ENCODE measurements at places on chromosomes 6 and 20.

GRCh38 chr6:112833581-112834131, 486.5 kb downstream of the RFPL4B start:
- DNase-seq, result no peak

GRCh38 chr6:166728884-166729530, 102.0 kb upstream of the RPS6KA2 start:
- DNase-seq, result no peak

- no peak for DNase-seq
Measured at GRCh38 chr6:127917766-127918165, 16.9 kb upstream of the THEMIS start.

- no peak for DNase-seq
Measured at GRCh38 chr6:52975580-52975979, 19.5 kb downstream of the GSTA4 start.

DNA sequence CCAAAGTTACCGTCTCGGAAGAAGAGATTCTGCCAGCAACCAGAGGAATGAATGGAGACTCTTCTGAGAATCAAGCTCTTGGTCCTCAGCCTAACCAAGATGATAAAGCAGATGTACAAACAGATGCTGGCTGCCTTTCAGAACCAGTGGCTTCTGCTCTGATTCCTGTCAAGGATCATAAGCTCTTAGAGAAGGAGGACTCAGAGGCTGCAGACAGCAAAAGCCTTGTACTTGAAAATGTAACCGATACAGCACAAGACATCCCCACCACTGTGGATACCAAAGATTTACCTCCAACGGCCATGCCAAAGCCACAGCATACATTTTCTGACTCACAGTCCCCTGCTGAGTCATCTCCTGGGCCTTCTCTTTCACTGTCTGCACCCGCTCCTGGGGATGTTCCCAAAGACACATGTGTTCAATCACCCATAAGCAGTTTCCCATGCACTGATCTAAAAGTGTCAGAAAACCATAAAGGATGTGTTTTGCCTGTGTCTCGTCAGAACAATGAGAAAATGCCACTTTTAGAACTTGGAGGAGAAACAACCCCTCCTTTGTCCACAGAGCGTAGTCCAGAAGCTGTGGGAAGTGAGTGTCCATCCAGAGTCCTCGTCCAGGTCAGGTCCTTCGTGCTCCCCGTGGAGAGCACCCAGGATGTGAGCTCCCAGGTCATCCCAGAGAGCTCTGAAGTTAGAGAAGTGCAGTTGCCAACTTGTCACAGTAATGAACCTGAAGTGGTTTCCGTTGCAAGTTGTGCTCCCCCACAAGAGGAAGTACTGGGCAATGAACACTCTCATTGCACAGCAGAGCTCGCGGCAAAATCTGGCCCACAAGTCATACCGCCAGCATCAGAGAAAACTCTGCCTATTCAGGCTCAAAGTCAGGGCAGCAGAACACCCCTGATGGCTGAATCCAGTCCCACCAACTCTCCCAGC, 109.6 kb downstream of the RTN4IP1 start:
- DNase-seq, result peak; percentile 81

DNA sequence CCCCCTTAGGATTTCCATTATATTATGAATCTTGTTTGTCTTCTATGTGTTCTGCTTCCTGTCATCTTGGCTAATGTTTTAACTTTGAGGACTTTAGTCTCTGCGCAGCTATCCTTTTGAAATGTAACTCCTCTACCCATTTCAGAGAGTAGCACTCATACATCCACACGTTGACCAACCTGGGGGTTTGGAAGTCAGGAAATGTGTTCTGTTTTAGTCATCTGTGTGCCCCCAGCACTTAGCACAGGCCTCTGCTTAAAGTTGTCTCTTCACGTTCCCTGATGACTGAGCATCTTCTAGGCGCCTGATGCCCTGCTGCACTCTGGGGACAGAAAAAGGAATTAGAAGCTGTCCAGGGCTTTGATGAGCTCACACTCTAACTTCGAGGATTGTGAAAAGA, 47.9 kb downstream of the HMGN3 start:
- DNase-seq, result no peak

- DNase-seq, result no peak
Measured at GRCh38 chr6:160781298-160781697, 79.3 kb downstream of the PLG start.

DNA sequence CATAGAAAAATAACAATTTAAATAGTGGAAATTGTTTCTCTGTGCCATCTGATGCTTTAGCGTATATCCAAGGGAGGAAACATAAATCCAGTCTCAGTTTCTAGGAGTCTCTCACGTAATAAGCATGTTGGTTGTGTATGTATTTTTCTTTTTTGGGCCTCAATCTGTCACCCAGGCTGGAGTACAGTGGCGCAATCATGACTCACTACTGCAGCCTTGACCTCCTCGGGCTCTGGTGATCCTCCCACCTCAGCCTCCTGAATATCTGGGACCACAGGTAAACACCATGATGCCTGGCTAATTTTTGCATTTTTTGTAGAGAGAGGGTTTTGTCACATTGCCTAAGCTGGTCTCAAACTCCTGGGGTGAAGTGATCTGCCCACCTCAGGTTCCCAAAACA, 78.6 kb upstream of the PLN start:
- no peak for DNase-seq

DNA sequence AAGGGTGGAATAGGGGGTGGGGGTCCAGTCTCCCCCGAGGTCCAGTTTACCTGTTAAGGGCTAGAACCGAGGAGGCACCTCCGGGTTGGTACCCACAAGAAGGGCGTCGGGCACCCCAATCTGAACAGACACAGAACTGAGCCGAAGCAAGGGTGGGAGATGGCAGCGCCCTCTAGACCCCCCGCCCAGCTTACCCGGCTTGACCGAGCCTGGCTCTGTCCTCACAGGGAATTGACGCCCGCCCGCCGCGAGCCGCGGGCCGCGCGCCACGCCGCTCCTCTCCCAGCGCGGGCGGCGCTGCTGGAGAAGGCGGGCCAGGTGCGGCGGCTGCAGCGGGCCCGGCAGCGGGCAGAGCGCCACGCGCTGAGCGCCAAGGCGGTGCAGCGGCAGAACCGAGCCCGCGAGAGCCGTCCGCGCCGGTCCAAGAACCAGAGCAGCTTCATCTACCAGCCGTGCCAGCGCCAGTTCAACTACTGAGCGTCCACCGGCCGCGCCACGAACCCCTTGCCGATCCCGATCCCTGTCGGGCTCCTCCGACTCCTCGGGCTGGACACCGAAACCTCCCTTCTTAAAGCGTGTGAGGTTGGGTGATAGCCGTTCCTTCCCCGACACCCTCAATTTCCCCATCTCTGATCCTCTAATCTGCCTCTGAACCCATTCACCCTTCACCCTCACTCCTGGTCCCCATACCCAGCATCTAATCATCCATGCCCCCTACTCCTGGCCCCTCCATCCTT, 5.9 kb downstream of the TP53INP2 start:
- DNase-seq, result no peak

GRCh38 chr6:111757342-111757741, 115.9 kb downstream of the FYN start:
- DNase-seq, result no peak

DNA sequence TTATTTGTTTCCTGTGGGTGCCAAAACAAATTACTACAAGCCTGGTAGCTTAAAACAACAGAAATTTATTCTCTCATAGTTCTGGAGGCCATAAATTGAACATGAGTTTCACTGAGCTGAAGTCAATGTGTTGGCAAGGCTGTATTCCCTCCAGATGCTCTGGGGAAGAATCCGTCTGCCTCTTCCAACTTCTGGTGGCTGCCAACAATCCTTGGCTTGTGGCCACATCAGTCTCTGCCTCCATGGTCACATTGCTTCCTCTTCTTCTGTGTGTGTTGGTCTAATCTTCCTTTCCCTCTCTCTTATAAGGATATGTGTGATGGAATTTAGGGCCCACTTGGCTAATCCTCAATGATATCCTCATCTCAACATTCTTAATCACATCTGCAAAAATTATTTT, 92.8 kb upstream of the EPB41L1 start:
- no peak for DNase-seq

DNA sequence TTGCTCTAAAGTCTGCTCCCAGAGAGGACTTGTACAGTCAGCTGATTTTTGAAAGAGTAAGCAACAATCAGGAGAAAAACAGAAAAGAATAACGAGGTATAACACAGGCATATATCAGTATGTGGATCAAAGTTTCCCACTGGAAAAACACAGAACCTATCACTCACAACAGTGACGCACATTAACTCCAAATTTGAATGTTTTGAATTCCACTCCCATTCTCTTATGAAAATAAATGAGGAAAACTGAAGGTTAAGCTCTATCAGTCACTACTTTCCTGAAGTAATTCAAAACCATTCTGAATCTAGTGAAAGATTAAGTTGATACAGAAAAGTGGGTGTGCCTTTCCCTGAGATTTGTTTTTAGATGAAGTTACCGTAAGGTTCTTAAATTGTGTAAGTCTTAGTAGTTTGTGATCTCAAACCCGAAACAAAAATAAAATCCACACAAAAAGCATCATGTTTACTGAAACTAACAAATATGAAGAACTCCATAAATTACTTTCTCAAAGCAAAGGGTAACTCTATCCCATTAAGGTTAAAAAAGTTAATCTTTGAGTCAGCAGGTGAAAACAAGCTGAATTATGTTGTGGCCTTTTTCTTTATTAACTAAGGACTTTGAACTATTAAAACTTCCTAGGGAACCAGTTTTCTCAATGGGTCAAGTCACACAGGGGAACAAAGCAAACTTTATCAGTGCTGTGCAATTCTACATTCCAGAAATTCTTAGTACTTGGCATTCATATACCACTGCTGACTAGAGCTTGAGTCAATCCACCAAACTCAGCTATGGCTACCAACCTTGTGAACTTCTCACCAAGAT, 115.7 kb downstream of the OGFRL1 start:
- DNase-seq, result no peak

- no peak for DNase-seq
Measured at GRCh38 chr6:39964530-39964929, 30.3 kb upstream of the MOCS1 start.

DNA sequence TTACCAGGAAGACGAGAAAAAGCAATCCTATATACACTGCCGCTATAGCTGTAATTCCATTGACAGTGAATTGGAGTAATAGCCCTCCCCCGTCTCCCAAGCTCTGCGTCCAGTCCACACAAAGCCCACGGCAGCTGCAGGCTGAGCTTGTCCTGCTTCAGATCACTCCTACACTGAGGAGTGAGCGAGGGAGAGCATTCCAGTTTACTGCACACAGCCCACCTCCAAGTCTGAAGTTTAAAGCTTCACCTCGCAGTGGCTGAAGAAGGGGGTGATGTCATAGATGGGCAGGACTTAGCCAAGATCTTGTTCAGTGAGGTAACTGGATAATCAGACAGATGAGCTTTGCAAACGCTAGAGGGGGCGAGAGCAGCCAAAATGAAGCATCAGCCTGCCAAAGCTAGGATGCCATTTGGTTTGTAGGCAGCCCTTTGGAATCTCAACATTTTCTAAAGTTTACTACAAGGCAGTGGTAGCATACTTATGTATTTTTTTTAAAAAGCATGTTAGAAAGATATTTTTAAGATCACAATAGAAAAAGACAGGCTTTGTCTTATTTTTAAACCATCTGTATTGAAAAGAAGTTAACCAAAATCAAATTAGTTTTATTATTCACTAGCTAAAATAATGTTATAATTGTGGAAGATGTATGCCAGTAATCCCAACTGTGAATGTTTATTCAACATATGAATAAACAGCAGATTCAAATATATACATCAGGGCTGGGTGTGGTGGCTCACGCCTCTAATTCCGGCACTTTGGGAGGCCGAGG, at the start of gene FLRT3:
FLRT3 (minus strand) TSS at position 213 of the 772 bp plus-strand sequence. CDS start 10,106 bp downstream, outside the sequence.
- DNase-seq, result no peak

DNA sequence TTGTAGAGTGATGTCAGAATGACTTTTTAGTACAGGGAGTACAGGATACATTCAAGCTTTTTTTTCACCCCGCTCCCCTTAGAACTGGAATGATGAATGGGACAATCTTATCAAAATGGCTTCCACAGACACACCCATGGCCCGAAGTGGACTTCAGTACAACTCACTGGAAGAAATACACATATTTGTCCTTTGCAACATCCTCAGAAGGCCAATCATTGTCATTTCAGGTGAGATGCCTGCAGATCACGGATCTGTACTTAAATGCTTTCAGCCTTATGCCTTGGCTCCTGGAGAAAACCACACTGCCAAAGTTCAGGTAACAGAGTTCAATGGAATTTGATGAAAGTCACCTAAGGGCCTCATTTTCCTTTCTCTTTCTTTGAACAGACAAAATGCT, 8.5 kb downstream of the TNFAIP3 start:
- no peak for DNase-seq

DNA sequence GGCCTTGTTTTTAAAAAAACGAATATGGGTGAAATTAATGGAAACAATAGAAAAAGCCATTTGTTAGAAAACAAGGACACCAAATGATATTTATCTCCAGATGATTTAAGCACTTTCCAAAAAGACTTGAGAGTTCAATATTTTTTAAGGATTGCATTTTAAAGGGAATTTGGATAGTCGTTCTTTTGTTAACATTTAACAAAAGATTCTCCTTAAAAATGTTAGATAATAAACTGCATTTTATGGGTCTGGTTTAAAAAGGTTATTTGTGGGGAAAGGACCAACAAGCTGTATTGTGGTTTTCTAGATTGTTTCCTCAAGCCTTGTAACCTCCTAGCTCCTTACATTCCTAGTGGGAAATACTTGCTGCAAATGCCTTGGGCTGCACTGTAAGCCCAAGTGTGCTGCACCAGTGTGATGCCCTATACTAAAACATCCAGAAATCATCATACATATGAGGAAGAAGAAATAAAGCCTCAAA, 1.5 kb upstream of the PHIP start:
- DNase-seq, result no peak

GRCh38 chr20:34558320-34559218, at the start of gene MAP1LC3A:
Gene MAP1LC3A (plus strand): TSS chr20:34558718. CDS start chr20:34558869, 151 bp downstream.
- DNase-seq, result peak; percentile 82

- no peak for DNase-seq
Measured at GRCh38 chr20:63000958-63001357, 5.8 kb downstream of the BHLHE23 start.

- DNase-seq, result no peak
Measured at GRCh38 chr6:72635636-72636035, 13.8 kb downstream of the KCNQ5 start.

DNA sequence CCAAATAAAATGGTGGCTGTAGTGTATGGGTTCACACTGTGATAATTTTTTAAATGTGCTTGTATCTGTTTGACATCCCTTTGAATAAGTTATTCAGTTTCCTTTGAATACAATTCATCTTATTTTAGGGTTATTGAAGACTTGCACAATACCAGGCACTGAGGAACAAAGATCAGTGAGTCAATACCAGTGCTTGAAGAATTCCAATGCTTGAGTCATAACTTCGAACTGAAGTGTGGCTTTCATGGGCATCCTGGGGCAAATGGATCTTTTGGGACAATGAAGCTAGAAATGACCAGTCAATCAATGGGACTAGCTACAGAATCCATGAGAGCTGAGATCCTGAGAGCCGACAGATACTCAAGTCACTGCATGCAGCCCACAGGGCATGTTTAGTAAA, 349.9 kb upstream of the FLRT3 start:
- no peak for DNase-seq

- no peak for DNase-seq
Measured at GRCh38 chr6:25954756-25955155, 7.8 kb upstream of the TRIM38 start.

- DNase-seq, result no peak
Measured at GRCh38 chr6:142400495-142400894, 98.7 kb downstream of the ADGRG6 start.

GRCh38 chr6:111642463-111643158, 36.9 kb upstream of the TRAF3IP2 start:
- no peak for DNase-seq

- DNase-seq, result no peak
Measured at GRCh38 chr6:170148709-170149470, 142.0 kb downstream of the DLL1 start.

Data from stimulated activated CD4-positive, alpha-beta T cell treated with anti-CD3 and anti-CD28 coated beads, Interleukin-12 subunit alpha, Interleukin-12 subunit beta, amount 100 ng/mL, for 48 hours (primary cell).